ENCODE measurements at places on chromosomes 2 and 18. TPM values are rescaled to one million over a fixed set of nuclear protein-coding genes. Genes with fewer than 3 reads are reported as not detected.

The FAP gene
- 0.16 TPM for polyA plus RNA-seq

The KLHL30 gene
- not detected for polyA plus RNA-seq

The ANKRD30B gene
- polyA plus RNA-seq = not detected

The GCG gene
- not detected for polyA plus RNA-seq
